Left ventricle myocardium inferior (tissue), 1 donor: ENCODE measurements at places on chromosomes 16 and 17. TPM values are rescaled to one million over a fixed set of nuclear protein-coding genes. Genes with fewer than 3 reads are reported as not detected.

Gene TAT
- total RNA-seq, result not detected

Gene KCNJ2
- 44.8 TPM for total RNA-seq

Gene HOXB1
- total RNA-seq, result not detected

Gene NHLRC4
- total RNA-seq, result 0.11 TPM

Gene DNASE1L2
- 0.47 TPM for total RNA-seq

Gene ZFP1
- total RNA-seq, result 6.7 TPM
